OCI-M1 (cell line): ENCODE measurements at places on chromosomes 3 and 15.

DNA sequence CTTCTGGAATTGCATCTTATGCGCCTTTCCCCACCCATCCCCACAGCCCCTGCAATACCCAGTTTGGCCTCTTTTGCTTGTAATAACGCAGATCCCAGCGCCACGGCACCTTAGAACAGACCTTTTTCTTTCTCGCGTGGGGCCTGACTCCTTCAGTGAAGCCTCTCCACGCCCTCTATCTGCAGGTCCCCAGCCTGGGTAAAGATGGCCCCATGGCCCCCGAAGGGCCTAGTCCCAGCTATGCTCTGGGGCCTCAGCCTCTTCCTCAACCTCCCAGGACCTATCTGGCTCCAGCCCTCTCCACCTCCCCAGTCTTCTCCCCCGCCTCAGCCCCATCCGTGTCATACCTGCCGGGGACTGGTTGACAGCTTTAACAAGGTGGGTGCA lies 594 bp downstream of the CRELD1 start:
- peak; percentile 85 for DNase-seq

DNA sequence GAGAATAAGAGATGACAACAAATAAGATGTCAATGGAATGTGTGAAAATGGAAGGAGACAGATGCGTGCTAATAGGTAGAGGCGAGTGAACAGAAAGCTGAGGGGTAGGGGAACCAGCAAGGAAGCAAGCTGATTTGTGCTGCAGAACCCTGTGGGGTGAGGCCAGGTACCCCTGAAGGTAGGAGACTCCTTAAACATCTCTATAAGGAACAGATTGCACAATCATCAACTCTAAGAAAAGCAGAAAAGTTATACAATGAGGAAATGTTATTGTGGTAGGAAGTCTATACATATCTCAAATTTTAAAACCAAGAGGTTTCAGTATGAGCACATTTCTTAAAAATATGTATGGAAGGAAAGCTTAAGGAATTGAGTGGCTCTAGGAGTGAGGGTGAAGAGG lies 315.0 kb upstream of the TPM1 start:
- no peak for DNase-seq

- peak; percentile 80 for DNase-seq
Observed at GRCh38 chr3:129461022-129461421, 21.0 kb downstream of the IFT122 start.

DNA sequence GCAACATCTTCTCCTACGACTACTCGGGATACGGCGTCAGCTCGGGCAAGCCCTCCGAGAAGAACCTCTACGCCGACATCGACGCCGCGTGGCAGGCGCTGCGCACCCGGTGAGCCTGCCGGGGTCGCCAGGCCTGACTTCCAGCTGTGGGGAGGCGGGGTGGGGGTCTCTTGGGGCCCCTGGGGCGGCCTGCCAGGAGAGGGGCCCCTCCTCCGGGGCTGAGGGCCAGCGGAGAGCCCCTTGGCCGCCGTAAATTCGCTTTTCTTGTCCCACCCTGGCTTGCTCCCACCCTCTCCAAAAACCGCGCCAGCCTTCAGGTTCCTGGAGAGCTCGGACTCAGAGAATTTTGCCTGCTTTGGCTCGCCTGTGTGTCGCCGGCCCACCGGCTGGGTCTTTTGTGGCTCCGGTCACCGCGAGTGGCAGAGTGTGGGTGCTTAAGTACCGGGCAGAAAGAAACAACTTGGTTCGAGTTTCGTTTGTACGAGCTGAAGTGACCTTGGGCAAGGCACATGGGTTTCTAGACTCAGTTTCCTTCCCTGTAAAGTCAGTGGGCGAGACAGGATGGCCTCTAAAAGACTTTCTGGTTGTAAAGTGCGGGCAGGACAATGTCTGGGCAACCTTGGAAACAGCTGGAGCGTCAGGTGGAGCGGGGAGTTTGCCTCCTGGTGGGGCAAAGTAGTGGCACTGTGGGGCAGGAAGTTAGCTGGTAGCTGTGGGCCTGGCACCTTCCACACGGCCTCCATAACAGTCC lies 976 bp downstream of the ABHD17C start:
- no peak for DNase-seq

- no peak for DNase-seq
Observed at GRCh38 chr15:58632789-58633188, 116.7 kb downstream of the ADAM10 start.

- no peak for DNase-seq
Observed at GRCh38 chr3:32438596-32439344, 47.1 kb downstream of the CMTM7 start.

DNA sequence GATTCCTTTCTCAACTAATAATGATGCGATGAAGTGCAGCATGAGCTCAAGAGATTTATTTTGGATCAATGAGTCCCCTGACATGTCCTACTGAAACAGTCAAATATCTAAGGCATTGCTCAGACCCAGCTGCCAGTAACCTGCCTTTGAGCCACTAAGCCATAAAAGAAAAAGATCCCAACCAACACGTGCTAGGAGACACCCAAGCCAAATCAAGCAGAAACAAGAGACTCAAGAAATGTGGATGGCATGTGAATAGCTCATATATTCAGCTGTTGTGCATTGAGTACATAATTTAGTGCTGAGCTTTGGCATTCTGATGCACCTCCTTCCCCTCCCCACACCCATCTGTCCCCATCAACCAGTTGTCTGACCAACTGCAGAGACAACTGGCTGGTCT lies 29.2 kb downstream of the GJD2 start:
- no peak for DNase-seq

- DNase-seq, result no peak
Observed at GRCh38 chr3:127288921-127289705, 1.3 kb upstream of the PRR20G start.

DNA sequence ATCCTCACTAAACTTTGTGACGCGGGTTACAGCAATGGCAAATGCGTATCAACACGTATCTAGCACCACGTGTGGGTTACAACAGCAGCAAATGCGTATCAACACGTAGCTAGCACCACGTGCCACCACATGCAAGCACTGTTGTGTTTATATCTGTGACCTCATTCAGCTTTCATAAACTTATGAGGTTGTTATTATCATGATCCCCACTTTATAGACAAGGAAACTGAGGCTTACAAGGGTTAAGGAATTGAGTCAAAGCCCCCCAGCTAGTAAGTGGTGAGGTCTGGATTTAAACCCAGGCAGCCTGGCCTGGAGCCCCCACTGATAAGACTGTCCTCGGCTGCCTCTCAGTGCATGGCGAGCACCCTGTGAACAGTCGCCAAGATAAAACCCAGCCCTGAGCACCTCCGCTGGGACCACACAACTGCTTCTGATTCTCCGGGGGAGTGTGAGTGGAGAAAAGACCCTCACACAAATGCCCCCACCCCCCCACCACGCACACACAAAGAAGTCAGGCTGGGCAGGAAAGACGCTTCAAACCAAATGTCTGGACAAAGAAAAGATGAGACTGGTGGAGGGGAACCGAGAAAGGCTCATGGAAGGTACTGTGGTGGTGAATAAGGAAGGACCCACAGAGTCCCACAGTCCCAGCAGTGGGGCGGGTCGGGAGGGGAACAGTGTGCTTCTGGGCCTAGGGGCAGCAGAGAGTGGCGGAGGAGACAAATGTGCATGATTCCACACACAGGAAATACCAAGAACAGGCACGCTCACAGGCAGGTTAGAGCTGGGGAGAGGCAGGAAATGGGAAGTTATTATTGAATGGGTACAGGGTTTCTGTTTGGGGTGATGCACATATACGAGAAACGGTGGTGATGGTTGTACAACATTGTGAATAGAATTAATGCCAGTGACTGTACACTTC lies 173.4 kb downstream of the XXYLT1 start:
- no peak for DNase-seq

DNA sequence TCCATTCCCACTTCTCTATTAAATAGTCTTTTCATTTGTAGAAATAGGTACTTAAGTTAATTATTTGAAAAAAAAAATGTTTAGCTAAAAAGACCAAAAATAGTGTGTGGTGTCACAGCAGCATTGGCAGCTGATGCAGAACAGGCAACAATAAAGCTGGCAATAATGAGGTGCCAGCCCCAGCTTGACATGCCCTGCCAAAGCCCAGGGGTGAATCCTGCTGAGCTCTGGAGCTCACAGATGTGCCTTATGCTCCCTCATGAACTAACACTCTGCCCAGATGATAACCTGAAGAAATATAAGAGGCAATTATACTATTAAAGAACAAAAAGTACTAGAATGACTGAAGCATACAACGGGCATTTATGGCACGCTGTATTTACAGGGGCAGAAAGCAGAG lies 63.8 kb downstream of the IGSF11 start:
- no peak for DNase-seq

DNA sequence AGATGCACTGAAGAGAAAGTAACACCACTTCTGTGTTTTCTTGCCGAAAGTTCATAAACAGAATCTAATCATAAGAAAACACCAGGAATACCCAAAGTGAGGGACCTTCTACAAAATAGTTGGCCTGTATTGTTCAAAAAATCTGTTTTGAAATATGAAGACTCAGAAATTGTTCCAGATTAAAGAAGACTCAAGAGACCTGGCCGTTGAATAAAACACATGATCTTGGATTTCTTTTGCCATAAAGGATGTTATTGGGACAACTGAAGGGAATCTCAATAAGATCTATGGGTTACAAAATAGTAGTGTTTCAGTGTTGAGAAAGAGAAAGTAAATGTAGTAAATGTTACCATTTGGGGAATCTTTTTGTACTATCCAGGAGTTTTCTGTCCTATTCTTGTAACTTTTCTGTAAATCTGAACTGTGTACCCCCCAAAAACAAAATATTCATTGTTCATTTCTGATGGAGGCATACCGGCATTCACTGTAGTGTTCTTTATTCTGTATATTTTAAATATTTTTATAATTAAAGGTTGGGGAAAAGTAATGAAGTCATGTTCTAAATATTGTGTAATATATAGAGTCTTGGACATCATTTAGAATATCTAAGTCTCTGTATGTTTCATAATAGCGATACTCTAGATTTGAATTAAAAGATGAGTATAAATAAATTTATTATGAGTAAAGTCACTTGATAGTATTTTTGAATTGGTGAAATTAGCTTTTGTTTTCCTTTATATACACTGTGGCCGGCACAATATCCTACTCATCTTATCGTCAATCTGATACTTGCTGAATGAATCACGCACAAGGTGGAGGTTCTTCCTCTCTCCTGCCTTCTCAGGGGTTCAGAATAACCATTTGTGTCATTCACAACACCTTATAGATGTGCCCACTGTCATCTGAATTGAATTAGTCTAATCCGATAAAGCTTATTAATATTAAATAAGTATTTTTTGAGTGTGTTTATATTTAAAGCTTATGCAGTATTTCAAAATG lies 66.7 kb downstream of the TRAK1 start:
- no peak for DNase-seq

DNA sequence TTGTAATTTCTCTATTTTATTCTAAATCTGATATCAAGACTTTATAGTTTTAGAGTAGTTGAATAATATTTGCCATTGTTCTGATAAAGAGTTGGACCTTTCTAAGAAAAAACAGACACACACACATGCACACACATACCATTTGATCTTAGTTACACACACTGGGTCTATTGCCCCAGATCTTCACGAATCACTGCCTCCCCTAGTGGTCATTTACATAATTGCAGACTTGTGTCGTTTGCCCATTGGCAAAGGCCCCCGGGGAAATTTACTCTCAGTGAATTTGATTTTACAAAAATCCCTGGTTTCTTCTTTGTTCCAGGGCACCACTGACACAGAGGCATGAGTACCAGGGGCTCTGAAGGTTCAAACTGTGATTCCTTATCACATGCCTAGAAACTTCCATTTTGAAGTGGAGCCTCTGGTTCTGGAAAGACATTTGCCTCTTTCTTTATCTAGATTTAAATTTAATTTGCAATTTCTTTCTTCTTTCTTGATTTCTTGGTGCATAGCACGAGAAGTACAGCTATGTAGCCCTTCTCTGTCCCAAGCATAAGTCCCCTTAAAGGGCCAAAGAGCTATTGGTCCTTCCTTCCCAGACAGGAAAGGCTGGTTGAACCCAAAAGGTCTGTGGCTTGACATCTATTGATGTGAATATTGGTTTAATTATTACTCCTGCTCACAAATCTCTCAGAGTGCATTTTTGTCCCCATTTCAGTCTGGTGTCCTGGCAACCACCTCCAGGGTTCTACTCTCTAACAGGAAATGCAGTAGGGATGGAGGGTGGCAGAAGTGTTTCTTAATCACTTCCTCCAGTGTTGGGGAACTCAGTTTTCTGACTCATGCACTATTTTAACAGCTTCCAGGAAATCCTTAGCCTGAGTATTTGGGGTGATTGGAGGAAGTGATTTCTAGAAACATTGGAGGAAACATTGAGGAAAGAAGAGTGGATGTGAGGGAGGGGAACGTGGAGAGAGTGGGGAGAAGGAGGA lies 32.4 kb upstream of the SLC6A11 start:
- DNase-seq, result peak; percentile 72

DNA sequence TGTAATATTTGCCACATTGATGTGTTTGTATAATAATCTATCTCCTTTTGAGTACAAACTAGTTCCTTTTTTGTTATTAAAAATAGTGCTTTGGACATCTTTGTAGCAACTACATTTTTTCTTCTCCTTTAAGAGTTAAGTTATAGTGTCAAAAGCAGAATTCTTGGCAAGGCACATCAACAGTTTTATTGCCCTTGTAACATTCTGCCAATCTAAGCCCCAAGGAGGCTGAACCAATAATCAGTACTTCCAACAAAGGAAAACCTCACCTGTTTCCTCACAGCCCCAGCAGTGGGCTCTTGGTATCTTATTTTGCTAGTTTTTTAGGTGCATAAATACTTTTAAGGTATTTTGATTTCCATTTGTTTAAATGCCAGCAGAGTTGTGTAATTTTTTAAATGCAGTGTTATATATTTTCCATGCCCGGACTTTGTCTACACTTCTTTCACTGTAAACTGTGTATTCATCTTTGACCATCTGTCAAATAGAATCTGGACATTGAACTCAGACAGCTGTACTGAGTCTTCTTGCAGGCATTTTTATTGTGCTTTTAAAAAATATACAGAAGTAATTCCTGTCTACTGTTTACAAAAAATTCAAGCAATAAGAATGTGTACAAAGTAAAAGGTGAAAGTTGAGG lies 101.0 kb downstream of the MYLK start:
- no peak for DNase-seq
